ENCODE measurements at places on chromosomes 7 and 10. TPM values are rescaled to one million over a fixed set of nuclear protein-coding genes. Genes with fewer than 3 reads are reported as not detected.

The CALCR gene
- not detected for total RNA-seq

The METTL27 gene
- 13.0 TPM for total RNA-seq

The NEUROG3 gene
- total RNA-seq: not detected

The CPSF4 gene
- total RNA-seq: 60.4 TPM

The UTF1 gene
- not detected for total RNA-seq

Measured in mammary epithelial cell (primary cell).